Bronchial epithelial cell (primary cell): ENCODE measurements at places on chromosomes 12 and 14.
A peak's percentile ranks its signal among the peaks of the same experiment; 100 is the strongest.

DNA sequence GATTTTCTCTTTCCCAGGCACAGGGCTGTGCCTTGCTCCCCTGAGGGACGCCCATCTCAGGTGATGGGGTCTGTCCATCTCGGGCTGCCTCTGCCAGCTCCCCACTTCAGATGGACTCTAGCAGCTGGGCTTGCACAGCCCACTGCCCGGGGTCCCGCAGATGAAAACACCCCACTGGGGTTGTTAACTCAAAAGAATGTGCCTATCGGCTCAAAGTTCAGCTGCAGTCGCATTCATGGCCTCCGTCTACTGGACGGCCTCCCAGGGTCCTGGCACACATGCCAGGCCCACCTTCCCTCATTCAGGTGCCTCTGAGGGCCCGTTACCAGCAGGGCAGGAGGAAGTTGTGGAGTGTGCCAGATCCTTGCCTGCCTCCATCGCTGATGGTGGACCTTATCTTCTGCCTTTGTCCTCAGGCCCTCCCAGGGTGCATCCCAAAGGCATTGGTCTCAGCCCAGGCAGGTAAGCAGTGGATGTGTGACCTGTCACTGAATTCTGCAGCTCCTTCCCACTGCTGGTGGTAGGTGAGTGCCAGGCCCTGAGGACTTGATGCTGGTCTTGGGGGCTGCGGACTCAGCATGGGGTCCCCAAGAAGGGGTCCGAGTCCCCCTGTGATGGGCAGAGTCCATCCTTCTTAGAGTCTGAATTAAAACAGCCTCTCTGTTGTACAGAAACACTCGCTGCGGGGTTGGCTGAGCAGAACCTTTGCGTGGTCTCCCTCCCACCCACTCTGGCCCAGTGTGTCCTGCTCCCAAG, 324.6 kb upstream of the DIO3 start:
- DNase-seq: no peak

DNA sequence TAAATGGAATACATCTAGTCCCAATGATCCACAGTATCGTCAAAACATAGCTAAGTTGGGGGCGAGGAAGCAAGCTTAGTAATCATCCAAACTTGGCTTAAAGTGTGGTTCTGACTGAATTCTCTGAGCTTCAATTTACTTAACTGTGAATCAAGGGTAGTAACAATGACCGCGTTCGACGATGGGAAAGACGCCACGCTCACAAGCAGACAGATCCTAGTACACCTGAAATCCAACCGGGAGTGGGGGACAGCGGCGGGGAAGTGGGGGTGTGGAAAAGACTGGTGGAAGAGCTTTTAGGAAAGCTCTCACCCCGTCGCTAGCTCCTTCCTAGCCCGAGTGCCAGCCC, 433 bp downstream of the COX16 start:
- no peak for DNase-seq

DNA sequence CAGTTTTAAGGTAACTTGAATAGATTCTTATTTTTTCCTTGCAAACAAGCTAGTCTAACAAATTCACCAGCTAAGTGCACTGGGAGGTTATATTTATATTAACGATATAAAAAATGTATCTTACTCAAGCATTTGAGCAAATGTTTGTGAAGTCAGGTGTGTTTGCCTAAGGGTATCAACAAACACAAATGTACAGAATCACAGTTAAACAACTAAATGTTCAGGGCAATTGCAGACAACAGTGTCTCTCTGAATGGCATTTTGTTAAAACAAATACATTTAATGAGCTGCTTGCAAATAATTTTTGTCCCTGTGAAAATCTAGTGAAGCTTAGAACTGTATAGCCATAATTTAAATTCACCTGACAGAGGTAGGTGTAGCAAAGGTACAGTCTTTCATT, 28.2 kb upstream of the FLRT2 start:
- no peak for DNase-seq

GRCh38 chr12:24630446-24630845, 318.5 kb downstream of the BCAT1 start:
- DNase-seq: no peak

DNA sequence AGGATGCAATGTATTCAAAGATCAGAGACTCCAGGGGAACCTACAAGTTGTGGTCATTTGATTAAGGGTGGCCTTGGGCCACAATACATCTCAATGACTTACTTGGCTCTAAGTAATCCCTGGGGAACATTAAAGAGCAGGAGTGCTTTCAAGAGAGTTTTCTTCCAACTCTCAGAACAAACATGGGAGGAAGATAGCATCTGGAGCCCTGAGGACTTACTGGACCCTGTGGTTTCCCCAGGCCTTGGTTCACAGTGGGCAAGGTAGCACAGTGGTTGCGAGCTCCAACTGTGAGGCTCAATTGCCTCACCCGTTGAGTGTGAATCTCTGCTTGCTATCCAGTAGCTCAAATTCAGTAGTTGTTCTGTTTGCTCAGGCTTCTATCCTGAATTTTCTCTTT, 32.4 kb downstream of the STXBP6 start:
- DNase-seq: no peak

- DNase-seq: peak; percentile 73
These were observed 11.6 kb downstream of the BMAL2 start for GRCh38 chr12:27344246-27344645.

DNA sequence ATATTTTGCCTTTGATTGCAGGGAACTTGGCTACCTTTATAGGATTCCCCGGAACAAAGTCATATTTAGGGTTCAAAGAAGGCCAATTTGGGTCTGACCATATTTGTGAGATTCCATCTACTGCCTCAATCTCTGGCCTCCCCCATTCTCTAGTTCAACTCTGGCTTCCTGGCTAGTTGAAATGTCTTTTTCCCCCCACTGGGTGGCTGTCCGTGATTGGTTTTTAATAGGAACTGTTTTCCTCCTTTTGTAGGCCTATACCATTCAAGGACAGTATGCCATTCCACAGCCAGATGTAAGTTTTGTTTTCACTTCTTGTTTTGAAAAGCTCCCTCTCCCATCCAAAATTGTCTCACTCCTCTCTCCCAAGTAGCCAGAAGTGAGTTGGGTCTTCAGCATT, 13.8 kb downstream of the PCBP2 start:
- DNase-seq: no peak

- no peak for DNase-seq
These were observed 4.4 kb upstream of the M6PR start for GRCh38 chr12:8953773-8954402.

DNA sequence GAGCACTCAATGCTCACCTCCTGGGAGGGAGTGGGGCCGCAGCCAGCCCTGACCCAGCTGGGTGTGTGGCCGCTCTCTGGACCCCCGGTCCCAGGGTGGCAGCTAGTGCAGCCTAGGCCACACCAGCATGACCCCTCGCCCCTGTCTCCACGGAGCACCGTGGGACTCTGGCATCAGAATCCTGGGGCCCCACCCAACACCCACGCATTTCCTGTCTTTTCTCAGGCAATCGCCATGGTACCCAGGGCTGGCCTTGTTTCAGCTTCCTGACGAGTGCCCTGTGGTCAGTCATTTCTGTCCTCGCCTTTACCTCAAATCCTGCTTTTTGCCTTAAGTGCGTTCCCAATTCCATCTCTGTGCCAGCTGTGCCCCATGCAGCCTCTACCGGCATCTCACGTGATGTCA, 15.9 kb downstream of the PACS2 start:
- DNase-seq: peak; percentile 45

DNA sequence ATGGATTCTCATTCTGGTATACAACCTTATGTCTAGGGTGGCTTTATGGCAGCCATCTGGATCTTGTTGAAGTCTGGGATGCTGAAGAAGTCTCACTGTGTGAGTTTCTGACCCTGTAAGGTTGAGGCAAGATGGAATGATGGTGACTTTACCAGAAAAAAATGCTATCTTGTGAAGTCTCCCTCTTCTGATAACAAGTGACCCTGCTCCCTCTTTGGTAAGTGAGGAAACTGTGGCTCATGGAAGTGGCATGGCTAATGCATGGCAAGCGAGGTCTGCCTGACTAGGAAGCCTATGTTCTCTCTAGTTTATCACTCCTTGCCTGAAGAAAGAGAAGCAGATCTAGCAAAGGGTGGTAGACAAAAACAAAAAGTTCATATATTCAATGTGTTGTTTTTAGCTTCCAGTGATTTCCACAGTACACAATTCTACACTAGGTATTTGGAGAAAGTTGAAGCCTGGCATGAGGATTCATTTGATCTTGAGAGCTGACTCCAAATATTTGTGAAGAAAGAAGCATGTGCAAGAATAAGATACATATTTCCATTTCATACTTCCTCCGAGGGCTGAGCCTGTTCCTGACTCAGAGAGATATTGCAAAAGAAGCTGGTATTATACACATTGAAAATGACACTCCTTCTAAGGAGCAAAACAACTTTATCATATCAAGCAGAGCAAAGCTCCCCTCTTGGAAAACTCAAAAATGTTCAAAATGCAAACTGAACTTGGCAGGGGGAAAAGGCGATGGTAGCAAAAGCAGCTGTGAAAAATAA, 63.6 kb downstream of the HELB start:
- DNase-seq: peak; percentile 22

- peak; percentile 92 for DNase-seq
These were observed 5.7 kb upstream of the VTI1B start for GRCh38 chr14:67680121-67680602.

- DNase-seq: peak; percentile 96
These were observed 58.6 kb downstream of the SLC38A1 start for GRCh38 chr12:46209914-46210872.

GRCh38 chr12:47039756-47040155, 39.7 kb upstream of the PCED1B start:
- no peak for DNase-seq

DNA sequence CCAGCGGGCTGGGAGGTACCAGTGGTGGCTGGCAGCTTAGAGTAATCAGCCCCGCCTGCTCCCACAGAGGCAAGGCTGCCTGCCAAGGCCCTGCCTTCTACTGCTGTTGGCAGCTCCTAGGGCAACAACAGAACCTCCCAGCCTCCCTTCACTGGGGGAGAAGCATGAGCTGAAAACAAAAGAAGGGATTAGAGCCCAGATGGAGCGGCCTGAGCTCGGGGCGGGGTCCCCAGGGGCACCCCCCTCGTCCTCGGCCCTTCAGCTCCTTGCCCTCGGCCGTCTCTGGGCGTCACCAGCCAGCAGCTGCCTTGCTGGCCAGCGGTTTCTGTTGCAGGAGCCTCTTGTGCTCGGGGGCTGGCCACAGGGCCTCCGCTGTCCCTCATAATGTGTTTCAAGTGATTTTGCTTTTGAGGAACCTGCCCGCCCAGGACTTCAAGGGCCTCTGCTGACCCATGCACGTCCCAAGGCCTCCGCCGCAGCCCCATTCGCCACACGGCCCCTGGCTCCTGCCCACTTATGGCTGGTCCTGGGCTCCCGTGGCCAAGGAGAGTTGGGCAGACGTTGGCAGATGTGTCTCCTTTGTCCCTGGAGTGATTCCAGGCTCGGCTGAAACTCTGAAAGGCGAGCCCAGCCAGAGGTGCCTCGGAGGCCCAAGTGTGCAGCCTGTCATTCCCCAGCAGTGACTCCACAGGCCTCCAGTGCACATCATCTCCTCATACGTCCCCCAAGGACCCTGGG, 49.7 kb downstream of the PSMA6 start:
- DNase-seq: peak; percentile 84

DNA sequence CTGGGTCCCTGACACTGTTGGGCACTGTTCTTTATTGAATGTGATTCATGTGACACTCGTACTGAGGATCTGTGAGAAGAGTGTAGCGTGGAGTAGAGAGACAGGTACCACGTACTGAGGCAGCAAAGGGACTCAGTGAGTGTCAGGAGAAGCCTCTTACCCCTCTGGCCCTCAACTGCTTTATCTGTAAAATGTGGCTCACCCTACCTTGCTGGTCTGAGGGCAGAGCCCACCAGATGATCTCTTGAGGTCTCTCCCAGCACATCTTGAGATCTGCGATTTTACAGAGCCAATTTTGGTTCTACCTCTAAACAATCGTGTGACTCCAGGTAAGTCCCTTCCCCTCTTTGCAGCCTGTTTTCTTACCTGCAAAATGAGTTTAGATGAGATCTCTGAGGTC, 3.1 kb downstream of the CEBPE start:
- no peak for DNase-seq

GRCh38 chr12:42484996-42485395, 104.5 kb downstream of the PRICKLE1 start:
- DNase-seq: no peak

DNA sequence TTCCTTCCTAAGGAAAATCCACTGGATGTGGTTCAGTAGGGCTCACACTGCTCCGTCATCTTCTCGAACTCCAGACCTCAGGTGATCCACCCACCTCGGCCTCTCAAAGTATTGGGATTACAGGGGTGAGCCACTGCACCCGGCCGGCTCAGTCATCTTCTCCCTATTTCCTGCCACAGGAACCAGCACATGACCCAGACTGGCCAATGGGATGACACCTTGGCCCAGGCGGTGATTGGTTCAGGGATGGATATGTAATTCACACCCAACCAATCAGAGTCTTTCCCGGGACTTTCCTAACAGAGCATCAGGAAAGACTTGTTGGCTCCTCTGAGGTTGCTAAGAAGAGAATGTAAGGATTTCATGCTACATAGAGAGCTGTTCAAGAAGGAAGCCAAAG, 19.2 kb upstream of the C12orf76 start:
- DNase-seq: no peak

DNA sequence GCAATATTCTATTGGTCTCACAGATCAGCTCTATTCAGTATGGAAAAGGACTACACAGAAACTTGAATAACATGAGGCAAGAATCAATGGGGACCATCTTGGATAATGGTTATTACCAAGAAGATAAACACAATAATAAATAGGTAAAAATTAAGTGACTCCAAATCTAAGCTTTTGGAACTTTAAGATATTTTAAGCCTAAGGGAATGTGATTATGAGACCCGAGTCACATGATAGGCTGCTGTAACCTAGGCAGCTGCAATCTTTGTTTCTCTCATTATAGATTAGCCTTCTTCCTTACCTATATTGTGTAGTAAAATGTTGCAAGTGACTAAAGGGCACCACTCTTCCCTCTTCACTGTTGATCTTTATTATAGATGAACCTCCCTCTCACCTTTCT, 121.9 kb downstream of the SYT10 start:
- DNase-seq: no peak

DNA sequence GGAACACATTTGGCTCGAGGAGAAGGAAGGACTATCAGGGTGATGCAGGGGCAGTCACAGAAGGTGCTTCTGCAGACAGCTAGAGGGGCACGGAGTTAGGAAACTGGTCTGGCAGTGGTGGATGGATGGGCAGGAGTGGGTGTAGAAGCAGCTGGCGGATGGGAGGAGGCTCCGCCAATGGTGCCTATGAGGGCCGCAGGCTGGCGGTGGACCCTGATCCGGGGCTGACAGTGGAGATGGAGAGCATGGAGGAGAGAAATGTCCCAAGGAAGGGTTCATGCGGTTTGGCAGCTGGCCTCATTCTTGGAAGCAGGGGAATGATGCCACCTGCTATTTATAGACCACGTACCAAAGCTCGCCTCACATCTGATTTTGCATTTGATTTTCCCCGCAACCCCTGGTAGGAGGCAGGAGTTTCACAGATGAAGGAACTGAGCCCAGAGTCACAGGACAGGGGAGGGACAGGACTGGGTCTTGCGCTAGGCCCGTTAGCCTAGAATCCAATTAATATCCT, 237.1 kb downstream of the FOXN3 start:
- no peak for DNase-seq

- no peak for DNase-seq
These were observed 1.4 kb upstream of the CDCA4 start for GRCh38 chr14:105022276-105022670.

- no peak for DNase-seq
These were observed 24.7 kb upstream of the IRF2BPL start for GRCh38 chr14:77053046-77053841.
